T-helper 9 cell (primary cell): ENCODE measurements at places on chromosomes 6 and 20.

- no peak for DNase-seq
These were observed 65.1 kb downstream of the PHACTR2 start for GRCh38 chr6:143742955-143743255.

- no peak for DNase-seq
These were observed 32.2 kb upstream of the IPCEF1 start for GRCh38 chr6:154388803-154389202.

- no peak for DNase-seq
These were observed 382 bp downstream of the MYH7B start for GRCh38 chr20:34956041-34956458.

- DNase-seq: no peak
These were observed 19.3 kb downstream of the ABCF1 start for GRCh38 chr6:30590509-30590908.

GRCh38 chr20:62304331-62305148 is 1.7 kb downstream of the ADRM1 start:
- DNase-seq: no peak

DNA sequence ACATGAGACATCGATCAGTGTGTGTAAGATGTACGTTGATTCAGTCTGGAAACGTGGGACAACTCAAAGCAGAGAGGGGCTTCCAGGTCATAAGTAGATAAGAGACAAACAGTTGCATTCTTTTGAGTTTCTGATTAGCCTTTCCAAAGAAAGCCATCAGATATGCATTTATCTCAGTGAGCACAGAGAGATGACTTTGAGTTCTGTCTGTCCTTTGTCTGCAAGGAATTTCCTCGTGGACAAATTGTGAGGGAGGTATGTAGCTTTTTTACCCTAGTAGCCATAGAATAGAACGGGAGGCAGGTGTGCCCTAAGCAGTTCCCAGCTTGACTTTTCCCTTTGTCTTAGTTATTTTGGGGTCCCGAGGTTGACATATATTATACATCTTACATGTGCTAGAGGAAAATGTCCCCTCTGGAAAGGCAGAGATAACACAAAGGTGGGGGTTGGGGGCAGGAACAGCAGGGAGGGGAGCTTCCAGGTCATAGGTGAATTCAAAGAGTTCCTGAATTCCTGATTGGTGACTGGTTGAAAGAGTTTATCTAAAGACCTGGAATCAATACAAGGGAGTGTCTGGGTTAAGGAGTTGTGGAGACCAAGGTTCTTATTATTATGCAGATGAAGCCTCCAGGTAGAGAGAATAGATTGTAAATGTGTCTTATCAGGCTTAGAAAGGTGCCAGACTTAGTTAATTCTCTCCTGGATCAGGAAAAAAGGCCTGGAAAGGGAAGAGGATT is 237.0 kb downstream of the NFATC2 start:
- DNase-seq: no peak

GRCh38 chr20:20624914-20625313 is 87.5 kb downstream of the RALGAPA2 start:
- no peak for DNase-seq

DNA sequence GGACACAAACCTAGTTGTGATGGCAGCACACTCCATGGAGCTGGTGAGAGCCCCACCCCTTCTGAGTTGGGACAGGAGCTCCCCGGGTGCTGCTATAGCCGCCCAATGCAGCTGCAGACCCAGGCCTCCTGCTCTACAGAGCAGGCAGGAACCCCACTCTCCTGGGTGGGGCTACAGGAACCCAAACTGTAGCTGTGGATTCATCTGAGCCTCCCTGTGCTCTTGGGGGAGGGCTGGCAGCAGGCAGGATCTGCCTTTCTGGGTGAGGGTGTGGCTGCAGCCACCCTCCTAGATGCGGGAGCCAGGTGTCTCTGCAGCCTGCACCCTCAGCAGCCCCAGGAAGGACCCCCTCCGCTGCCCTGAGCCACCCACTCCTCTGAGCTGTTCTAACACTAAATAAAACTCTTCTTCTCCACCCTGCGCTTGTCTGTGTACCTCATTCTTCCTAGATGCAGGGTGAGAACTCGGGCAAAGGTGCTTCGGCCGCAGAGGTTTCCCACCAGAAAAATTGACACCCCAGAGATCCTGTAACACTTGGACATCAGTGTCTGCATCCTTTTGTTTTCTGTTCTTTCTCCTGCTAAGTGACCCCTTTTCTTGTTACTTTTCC is 55.2 kb upstream of the KIF13A start:
- no peak for DNase-seq

DNA sequence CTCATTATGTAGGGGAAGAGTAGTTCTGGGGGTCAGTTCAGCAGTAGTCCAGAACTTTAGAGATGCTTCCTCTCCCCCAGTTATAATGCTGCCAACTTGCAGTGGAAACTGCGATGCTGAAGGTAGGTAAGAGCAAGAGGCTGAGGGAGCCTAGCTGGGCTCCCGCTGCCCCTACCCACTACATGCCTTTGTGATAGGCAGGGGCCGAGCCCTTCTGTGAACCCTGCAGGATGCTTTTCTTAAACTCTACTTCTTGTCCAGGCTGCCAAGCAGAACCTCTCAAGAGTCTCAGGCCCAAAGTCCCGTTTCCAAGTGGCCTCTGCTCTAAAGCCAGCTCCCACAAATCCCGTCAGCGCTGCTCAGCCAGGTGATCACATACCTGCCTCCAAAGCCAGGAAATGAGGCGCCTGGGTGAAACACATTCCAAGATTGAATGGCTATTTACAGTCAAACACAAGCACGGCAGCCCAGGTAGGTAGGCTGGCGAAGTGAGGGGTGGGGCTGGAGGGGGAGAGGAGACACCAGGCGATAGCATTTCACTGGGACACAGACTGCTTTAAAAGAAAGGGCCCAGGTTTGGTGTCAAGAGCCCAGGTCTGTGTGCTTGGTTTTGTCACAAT is 150.7 kb downstream of the CD24 start:
- no peak for DNase-seq

GRCh38 chr6:110875548-110876169 is 1.1 kb downstream of the AMD1 start:
- peak; percentile 60 for DNase-seq

- DNase-seq: no peak
These were observed 11.1 kb upstream of the ELOVL2 start for GRCh38 chr6:11055127-11055627.

- DNase-seq: no peak
These were observed 97.5 kb downstream of the GMDS start for GRCh38 chr6:2147766-2148448.

- DNase-seq: no peak
These were observed 295.6 kb upstream of the PLN start for GRCh38 chr6:118252474-118252873.

- DNase-seq: no peak
These were observed 167.0 kb downstream of the SOBP start for GRCh38 chr6:107656883-107657282.

DNA sequence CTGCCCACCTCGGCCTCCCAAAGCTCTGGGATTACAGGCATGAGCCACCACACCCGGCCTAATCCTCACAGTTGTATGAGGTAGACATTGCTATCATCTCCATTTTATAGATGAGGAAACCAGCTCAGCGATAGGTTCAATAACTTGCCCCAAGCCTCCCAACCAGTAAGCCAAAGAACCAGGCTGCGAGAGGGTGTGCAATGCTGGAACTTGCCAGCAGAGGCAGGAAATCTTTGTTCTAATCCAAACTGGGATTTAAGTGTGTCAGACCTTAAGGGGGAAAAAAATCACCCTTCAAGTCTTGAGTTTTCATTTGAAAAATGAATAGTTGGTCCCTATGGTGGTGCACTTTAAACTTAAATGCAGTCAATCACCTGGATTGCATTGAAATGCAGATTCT is 20.1 kb upstream of the RNGTT start:
- no peak for DNase-seq

- no peak for DNase-seq
These were observed 460.9 kb upstream of the SULF2 start for GRCh38 chr20:48246061-48246790.

DNA sequence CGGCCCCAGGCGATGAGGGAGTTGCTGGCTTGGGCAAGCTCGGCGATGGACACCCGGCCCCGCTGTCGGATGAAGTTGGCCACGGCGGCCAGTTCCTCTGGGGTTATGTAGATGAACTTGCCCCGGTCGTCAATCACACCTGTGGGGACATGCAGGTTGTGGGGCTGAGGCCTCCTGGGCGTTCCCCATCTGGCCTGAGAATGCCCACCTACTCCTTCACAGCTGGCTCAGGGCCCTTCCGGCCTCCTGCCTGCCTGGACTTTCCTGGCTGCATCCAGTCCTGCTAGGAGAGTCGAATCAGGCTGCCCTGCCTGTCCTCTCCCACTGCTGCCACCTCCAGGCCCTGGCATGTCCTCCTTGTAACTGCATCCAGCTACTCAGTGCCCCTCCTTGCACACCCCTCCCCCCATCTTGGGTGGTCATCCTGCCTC is 13.8 kb downstream of the DDRGK1 start:
- no peak for DNase-seq

DNA sequence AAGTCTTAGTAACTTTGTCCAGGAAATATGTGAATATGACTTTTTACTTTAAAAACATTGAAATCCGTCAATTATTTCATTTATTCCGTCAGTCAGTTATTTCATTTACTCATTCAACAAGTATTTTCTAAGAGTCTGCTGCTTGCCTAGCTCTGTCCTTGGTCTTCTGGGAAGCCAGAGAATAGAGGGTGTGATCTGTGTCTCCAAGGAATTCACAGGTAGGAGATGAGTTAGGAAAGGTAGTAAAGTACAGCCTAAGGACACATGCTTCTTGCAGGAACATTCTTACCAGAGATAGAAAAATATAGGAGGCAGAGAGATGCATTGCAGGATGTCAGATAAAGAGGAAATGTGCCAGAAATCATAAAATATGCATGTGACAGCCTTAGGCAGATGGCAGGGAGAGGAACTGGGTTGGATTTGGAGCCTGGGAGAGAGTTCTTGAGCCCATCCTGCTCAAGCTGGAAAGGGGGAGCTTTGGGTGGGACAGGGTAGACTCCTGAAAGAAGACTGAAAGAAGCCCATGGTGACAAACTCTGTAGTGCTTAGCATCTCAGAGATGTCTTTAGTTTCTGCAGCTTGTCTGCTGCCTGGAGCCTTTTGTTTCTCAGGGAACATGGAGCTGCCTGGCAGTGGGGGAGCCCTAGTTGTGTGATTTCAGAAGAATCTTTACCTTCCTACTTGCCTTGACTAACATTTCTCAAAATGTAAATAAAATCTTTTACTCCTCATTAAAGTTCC is 3.5 kb downstream of the SH3BGRL2 start:
- DNase-seq: no peak

- DNase-seq: no peak
These were observed 142.8 kb downstream of the CLIC5 start for GRCh38 chr6:45872827-45873365.

- no peak for DNase-seq
These were observed 26.6 kb upstream of the SUMO4 start for GRCh38 chr6:149373511-149373910.
